ENCODE measurements at places on chromosomes 7 and 10.
A peak's percentile ranks its signal among the peaks of the same experiment; 100 is the strongest.

GRCh38 chr10:10320956-10321355, 696.7 kb upstream of the CELF2 start:
- DNase-seq, result no peak

DNA sequence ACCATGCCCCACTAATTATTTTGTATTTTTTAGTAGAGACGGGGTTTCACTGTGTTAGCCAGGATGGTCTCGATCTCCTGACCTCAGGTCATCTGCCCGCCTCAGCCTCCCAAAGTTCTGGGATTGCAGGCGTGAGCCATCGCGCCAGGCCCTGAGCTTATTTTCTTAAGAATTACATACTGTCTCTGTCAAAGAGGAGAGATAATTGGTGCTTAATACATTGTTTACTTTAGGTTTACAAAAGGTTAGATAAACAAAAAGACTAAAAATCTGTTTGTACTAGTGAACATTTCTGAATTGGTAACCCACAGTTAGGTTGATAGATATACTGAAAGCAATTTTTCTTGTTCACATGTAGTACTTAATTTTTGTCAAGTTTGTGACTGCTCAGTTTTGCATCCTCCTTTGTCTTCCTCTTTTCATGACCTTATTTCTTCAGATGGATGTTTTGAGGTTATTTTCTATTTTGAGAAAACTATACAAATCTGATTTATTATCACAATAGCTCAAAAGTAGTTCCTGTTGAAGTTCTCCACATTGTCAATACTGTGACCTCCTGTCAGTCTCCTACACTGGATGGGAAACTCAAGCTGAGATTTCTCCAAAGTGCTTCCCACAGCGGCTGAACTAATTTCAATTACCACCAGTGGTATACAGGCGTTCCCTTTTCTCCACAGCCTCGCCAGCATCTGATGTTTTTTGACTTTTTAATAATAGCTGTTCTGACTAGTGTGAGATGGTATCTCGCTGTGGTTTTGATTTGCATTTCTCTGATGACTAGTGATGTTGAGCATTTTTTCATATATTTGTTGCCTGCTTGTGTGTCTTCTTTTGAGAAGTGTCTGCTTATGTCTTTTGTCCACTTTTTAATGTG, 22.5 kb downstream of the HHEX start:
- peak; percentile 21 for DNase-seq

DNA sequence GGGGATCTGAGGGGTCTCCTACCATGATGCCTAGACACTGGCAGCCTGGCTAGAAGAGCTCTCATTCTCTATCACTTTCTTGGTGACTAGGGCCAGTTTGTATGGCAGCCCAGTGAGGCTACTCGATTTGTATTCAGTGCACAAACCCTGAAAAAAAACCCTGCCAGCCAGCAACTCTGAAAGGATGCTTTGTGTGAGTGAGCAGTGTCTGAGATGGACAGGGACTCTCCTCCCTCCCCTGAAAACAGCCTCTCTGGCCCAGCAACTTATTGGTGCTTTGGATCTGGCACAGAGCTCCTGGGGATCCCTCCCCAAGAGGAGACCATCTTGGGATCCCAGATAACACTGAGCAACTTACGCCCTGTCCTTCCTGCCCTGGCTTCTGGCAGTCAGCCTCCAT, 10.8 kb upstream of the LRRC4 start:
- DNase-seq, result no peak

GRCh38 chr10:70887804-70888800, at the start of gene PCBD1:
Gene PCBD1 (minus strand): TSS chr10:70888565. CDS start chr10:70888533, 32 bp downstream.
- peak; percentile 25 for DNase-seq

DNA sequence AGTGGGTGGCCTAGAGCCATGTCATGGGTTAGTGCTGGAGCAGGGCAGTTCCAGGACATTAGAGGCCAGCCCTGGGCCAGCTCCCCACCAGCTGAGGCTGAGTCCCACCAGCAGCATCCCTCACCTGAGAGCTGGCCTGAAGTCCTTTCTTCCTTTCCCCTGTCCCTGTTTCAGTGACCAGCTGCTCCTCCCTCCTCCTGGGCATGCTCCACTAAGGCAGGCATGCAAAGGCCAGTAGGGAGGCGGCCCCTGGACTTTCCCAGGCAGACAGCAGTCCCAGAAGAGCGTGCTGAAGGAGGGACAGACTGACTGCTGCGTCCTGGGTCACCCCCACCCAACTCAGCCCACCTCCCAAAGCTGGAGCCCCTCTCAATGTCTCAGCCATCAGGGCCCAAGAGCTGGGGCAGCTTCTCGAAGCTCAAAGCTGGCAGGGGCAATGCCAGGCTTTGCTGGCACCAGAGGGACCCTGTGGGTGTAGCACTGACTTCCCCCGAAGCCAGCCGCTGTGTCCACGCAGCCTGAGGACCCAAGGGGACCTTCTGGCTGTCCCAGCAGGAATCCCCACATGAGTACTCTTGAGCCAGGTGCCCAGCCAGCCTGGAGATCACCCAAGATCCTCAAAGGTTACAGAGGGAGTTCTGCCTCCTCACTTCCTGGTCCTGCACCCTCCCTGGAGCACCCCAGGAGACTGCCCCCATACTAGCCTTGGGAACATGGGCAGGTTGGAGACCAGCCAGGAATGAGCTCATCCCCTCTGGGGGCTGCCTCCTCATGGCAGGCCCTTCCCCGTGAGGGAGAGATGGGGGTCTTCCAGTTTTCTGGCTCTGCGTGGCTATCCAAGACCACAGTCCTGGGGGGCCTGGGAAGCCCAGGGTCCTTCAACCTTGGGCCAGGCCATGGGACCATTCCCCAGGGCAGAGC, 35.2 kb upstream of the RET start:
- no peak for DNase-seq

GRCh38 chr7:7870555-7870954, 98.0 kb upstream of the GLCCI1 start:
- DNase-seq, result no peak

- no peak for DNase-seq
These were observed 58.0 kb upstream of the ELN start for GRCh38 chr7:73969991-73970390.

- no peak for DNase-seq
These were observed at the start of gene FFAR4 for GRCh38 chr10:93566435-93567276. Gene FFAR4 (plus strand): TSS chr10:93566665. CDS start chr10:93566721, 56 bp downstream.

DNA sequence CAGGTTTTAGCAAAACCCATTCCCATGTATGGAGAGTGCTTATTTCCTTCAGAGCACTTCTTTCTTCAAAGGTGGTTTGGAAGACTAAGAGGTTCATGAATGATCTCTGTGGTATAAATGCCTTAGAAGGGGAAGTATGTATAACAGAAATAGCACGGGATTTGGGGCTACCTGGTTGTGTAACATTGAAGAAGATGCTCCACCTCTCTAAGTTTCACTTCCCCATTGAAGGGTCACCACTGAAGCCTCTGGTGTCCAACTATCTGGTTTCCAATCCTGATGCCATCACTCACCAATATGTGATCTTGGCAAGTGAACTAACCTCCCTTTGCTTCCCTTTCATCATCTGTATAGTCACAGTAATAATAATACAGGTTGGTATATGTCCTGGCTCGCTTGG, 37.2 kb downstream of the CYCS start:
- no peak for DNase-seq

DNA sequence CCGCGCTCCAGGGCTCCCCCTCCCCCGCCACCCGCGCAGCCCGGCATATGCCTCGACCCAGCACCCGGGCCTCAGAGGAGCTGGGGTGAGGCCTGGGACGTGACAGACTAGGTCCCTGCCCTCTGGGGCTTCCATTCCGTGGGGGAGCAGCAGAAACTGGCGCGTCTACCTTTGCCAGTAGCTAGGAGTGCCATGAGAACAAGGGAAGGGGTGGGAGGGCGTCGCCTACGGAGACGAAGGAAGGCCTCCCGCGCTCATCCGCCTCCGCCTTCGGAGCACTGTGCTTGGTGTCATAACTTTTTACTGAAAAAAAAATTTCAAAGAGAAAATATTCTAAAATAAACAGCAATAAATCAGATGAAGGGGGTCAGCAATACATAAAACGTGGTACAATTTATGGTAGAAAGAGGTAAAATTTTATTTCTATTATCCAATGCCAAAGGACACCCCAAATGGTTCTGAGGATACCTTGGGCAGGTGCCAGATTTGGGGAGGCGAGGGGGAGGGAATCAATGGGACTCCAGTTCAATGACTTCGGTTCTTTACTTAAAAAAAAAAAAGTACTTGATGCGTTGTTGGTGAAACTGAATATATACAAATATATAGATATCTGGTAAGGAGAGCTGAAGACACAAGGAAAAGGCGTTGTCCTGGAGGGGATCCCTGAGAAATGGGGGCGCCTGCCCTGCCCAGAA, 35.1 kb upstream of the GRID1 start:
- DNase-seq, result no peak

DNA sequence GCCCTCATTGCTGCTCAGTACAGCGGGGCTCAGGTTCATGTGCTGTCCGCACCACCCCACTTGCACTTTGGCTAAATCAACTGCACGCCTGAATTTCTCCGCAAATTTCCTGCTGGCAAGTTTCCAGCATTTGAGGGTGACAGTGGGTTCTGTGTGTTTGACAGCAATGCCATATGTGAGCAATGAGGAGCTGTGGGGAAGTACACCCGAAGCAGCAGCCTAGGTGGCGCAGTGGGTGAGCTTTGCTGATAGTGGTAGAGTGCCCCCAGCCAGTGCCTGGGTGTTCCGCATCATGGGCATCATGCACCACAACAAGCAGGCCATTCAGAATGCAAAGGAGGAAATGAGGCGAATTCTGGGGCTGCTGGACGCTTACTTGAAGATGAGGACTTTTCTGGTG, 103.9 kb upstream of the POT1 start:
- peak; percentile 91 for DNase-seq

DNA sequence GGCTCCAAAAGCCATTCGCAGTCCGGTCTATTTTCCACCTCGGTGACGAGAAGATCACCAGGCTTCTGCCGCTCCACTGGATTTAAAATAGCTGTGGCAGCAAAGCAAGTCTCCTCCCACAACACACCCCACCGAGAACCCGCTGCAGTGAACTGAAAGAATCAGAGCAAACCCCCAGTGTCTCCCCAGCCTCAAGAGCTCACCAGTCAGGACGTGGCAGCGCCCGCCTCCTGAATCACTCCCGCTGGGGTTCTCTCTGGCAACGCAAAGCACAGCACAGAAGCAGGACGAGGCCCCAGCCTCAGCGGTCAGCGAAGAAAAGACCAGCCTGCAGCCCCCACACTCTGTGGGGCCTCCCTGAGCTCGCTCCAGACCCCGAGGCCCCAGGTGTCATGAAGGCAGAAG, 126.1 kb upstream of the PPP2R2D start:
- DNase-seq, result no peak

DNA sequence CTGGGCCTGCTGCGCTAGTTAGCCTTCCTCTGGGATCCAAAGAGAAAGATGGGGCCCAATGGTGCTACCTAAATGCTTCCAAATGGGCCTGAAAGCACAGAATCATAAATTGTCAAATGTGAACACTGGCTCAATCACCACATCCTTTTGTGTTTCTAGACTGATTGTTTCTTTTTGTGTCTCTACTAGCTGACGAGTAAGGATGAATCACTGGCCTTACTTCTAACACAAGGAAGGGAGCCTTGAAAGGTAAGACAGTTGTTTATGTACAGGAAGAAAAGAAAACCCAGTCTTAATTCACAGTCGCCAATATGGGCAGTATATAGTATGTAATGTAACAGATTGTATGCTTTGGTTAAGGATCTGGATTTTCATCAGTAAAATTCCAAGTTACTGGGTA, 89.5 kb downstream of the ZNF92 start:
- DNase-seq, result no peak

DNA sequence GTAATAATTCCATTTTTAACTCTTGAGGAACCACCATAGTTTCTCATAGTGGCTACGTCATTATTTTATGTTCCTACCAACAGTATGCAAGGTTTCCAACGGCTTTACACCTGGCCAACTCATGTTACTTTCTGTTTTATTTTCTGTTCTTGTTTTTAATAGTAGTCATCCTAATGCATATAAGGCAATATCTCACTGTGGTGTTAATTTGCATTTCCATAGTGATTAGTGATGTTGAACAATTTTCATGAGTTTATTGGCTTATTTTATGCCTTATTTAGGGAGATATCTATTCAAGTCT, 465.5 kb upstream of the KLF6 start:
- no peak for DNase-seq

GRCh38 chr7:127894588-127894987, 136.6 kb downstream of the LRRC4 start:
- DNase-seq, result no peak

GRCh38 chr10:3525832-3526449, 259.1 kb downstream of the KLF6 start:
- peak; percentile 63 for DNase-seq
